Activated gamma-delta T cell treated with Interleukin-2 at 50 U/mL for 16 hours (primary cell): ENCODE measurements at places on chromosomes 11 and 22.

GRCh38 chr22:44971651-44972362, 38.0 kb downstream of the PHF21B start:
- no peak for DNase-seq

DNA sequence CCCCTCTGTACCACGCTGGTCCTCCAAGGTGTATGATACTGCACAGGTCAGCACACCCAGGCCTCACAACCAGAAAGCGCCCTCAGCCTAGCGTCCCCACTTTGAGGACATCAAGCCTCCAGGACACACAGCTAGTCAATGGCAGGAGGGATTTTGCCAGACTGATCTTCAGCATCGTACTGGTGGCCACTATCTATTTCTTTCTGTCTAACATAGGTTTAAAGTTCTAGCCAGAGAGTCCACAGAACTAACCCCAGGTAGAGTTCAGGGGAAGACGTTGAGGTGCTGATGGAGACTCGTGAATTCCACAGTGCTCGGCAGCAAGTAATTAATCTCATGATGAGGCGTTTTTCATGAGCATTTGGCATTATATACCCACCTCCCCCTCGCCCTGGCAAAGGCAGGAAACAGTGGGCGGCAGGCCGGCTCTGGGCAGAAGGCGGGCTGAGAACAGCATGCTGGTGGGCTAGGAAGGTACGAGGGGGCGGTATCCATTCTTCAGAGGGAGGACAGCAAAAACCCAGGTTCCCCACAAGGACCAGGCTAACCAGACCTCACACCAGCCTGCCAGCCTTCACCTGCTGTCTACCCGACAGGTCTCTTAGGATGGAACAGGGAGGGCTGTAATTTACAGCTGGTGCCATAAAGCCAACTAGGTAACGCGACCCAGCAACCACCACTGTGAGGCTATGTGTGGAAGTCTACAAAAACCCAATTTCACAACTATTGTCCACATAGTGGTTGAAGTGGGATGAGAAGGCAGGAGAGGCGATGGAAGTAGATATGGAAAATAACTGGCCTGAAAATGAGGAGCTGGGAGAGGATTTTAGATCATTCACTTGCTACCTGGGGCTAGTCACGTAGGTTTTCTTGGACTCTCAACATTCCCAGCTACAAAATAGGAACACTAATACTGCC, 18.5 kb downstream of the MYH9 start:
- peak; percentile 44 for DNase-seq

GRCh38 chr11:125272821-125273220, 108.3 kb downstream of the PKNOX2 start:
- DNase-seq: no peak

- DNase-seq: no peak
Measured at GRCh38 chr22:46660604-46661201, 40.5 kb downstream of the GRAMD4 start.

DNA sequence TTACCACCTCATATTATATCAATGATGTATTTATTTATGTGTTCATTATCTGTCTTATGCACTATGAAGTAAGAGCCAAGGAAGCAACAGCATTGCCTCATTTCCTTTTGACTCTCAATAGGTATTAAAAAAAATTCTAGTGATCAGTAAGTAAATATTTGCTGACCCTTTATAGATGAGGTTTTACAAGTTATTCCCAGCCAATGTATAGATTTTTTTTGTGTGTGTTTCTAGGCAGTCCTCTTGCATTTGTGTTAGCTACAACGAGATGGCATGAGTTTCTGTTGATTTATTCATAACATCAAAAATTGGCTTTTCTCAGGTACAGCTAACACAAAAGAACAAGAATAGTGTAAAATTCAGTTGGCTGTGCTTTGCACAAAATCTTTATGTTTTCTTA, 4.7 kb downstream of the OR1S2 start:
- DNase-seq: no peak

DNA sequence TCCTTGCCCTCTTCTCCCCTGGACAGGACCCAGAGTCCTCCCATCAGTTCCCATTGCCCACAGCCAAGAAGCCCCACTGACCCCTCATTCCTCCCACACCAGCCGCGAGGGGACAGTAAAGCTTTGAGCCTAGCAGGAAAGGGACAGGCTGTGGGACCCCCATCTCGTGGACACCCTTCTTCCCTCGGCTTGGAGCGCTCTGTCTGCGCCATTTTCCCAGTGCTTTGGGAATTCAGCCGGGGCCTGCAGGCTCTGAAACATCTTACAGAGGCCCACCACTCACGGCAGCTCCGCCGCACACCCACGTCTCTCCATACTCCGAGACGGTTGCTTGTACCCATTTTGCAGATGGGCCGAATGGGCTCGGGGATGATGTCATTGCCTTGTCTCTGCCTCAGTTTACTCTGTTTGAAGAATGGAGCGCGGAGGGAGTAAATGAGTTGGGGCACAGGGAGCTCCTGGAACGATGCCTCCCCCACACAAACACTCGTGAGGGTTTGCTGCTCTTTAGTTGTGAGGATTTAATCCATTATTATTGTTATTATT, 447.7 kb downstream of the TBC1D22A start:
- DNase-seq: no peak

DNA sequence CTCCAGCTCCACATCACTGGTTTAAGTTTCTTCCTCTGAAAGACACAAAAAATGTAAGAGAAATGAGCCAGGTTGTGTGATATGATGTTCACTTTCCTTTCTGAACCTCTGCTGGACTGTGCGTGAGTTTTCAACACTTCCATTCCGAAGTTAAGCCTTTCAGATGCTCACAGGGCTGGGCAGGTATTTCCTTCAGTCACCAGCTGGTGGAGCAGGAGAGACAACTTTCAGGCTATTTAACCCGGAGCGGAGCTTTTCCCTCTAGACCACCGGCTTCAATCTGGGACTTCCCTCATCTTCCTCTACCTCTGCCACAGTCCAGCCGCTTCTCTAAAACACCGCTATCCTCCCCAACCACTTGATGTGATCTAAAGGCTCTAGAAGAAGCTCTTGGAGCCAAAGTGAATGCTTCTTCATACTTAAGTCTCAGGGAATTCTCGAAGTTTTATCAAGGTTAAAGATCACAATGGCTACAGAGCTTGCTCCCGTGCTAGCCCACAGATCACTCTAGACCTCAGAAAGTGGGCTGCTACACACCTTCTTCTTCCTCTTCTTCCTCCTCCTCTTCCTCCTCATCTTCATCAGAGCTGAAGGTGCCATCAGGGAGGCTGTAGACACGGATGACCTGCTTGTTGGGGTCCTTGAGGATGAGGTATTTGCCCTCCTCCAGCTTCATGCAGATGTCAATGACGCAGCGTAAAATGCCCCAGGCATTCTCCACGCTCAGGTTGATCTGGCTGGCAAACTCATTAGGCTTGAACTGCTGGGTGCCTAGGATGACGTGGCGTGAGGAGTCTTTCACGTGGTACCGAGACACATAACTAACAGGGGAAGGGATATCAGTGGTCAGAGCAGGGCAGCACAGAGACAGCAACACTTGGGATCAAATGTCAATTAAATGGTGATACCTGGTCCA, 4.4 kb upstream of the FOXRED2 start:
- DNase-seq: peak; percentile 17

- peak; percentile 7 for DNase-seq
Measured at GRCh38 chr11:87036756-87037449, 831 bp upstream of the TMEM135 start.

- DNase-seq: no peak
Measured at GRCh38 chr11:131944736-131945135, 574.3 kb downstream of the NTM start.

DNA sequence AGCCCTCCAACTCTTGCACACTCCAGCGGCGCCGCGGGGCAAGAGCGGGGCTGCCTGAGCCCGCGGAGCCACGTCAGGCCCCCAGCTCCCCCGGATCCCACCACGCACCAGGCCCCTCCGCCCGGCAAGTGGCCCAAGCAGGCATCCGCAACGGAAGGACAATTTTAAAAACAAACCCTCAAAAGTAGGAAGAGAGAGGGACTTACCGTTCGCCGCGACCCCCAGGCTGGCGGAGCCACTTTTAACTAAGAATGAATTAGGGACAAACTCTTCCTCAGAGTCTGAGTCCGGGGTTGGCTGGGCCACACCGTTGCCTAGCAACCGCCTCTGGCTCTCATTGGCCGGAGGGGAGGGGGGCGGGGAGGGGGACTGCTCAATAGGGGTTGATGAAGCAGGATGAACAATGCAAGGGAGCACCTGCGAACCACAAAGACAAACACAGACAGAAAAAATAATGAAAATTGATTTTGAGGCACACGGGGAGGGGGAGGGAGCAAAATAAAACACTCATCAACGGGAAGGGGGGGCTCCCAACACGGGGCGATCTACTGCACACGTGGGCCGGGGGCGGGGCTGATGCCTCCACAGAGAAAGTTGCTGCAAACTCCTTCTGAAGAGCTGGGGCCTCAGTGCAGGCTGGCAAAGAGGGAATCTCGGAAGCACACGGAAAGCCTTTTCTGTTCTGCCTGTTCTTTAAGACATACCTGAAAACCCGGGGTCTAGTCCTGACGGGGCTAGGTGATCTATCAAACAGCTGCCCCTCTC, 387.5 kb upstream of the NARS2 start:
- no peak for DNase-seq

GRCh38 chr11:44752713-44753112, 26.0 kb downstream of the TSPAN18 start:
- no peak for DNase-seq

GRCh38 chr11:19306179-19306944, 65.6 kb upstream of the E2F8 start:
- no peak for DNase-seq

- no peak for DNase-seq
Measured at GRCh38 chr11:30365793-30366517, 43.1 kb downstream of the ARL14EP start.

DNA sequence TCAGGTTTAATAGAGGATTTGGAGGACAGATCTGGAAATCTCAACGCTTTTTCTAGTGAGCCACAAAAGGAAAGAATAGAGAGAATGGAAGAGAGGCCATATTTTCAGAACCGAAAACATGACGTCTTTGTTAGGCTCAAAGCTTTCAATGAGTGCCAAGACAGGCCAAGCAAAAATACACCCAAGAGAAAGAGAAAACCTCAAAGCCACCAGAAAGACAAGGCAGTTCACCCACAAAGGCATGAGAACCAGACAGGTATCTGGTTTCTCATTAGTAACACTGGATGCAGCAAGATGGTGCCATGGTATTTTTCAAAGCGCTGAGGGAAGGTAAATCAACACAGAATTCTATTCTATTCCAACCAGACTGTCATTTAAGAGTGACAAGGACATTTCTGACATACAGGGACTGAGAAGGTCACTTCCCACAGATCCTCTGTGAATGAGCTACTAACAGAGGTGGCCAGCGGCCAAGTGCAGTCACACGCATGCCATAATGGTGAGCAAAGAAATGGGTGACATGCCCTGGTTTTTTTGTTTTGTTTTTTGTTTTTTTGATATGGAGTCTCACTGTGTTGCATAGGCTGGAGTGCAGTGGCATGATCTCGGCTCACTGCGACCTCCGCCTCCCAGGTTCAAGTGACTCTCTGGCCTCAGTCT, 41.9 kb downstream of the TOLLIP start:
- DNase-seq: no peak

DNA sequence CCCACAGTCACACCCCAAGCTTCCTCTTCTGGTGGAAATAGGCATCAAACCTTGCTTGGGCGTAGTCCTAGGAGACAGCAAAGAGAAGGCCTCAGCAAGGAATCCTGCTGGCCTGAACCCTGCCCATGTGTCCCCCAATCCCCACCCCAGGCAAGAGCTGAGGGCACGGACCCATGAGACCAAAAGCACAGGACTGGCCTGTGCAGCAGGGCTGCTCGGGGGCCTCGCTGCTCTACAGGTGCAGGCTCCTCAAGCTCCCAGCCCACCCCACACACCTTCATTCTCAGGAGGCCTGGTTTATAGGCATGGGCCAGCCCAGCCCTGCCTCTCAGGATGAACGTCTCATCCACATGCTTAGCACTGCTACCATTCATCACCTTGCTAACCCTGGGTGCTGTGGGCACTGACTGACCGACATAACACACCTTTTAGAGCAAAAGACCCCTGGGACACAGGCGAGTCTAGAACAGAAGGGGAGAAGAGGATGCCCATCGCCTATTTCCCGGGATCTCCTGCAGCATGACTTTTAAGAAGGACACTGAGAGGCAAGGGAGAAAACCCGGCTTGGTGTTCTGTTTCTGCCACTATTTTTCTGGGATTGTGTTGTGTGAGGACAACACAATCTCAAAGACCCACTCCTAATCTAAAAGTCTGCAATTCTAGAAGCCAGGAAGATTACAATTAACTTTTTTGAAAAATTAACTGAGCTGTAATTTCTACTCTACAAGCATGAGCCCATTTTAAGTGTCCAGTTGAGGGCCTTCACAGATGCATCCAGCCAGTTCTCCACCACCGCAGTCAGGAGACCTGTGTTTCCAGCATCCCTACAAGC, 15.4 kb downstream of the TCIRG1 start:
- DNase-seq: no peak

GRCh38 chr11:35712533-35712932, 50.0 kb downstream of the TRIM44 start:
- no peak for DNase-seq

- DNase-seq: no peak
Measured at GRCh38 chr22:43851058-43851978, 11.0 kb downstream of the SULT4A1 start.

DNA sequence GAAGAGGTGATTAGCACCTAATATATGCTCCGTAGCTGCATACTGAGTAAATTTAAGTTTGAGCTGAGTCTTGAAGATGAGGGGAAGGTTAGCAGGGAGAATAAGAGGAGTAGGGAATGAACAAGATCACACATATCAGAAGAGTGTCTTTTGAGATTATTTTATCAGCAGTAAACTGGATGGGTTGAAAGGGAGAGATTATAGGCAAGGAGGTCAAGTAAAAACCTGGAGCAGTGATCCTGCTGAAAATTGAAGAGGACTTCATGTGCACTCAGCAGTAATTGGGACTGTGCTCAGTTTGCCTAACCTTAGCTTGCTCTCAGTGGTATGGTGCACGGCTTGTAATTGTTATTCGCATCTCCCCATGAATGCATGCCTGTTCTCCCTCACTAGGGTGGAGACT, 79.5 kb upstream of the PICALM start:
- DNase-seq: no peak

DNA sequence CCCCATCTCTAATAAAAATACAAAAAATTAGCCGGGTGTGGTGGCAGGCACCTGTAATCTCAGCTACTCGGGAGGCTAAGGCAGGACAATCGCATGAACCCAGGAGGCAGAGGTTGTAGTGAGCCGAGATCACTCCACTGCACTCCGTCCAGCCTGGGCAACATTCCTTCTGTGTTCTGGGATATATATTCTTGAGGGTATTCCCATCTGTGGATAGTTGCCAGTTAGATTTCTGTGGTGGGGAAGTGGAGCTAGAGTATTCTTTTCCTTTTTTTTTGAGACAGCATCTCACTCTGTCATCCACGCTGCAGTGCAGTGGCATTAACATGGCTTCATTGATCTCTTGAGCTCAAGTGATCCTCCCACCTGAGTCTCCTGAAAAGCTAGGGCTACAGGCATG, 9.1 kb upstream of the ZNF74 start:
- DNase-seq: no peak

- DNase-seq: peak; percentile 51
Measured at GRCh38 chr11:78187366-78188285, 800 bp downstream of the KCTD21 start.
